T-cell (primary cell): ENCODE measurements at places on chromosomes 1 and 21. TPM values are rescaled to one million over a fixed set of nuclear protein-coding genes. Genes with fewer than 3 reads are reported as not detected.
A peak's percentile ranks its signal among the peaks of the same experiment; 100 is the strongest.

LCE2C gene
- not detected for total RNA-seq

OR10J1 gene
- total RNA-seq, result not detected

CELA3A gene
- not detected for total RNA-seq

AIM2 gene
- total RNA-seq, result 5.1 TPM

FMO5 gene
- total RNA-seq, result 0.95 TPM

LIN28A gene
- total RNA-seq, result 0.95 TPM

DNA sequence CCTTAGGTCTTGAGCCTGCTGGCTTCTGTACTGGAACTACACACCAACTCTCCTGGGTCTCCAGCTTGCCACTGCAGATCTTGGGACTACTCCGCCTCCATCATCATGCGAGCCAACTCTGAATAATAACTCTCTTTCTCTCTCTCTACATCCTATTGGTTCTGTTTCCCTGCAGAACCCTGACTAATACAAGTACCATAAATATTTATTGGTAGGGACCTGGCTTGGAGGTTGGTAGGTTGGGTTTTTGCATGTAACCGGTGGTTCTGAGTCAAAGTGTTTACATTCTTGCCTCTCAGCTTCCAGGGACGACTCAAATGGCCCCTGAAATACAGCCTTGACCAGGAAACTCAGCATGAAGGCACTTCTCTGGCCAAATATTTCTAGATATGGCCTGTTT lies 110.4 kb downstream of the KCND3 start:
- no peak overlapping the region for H3K27ac ChIP-seq
- no peaks in the 10 kb centered on the region for H3K4me1 ChIP-seq
- H3K27me3 ChIP-seq, result peaks cover 2% of the 10 kb centered on the region

DNA sequence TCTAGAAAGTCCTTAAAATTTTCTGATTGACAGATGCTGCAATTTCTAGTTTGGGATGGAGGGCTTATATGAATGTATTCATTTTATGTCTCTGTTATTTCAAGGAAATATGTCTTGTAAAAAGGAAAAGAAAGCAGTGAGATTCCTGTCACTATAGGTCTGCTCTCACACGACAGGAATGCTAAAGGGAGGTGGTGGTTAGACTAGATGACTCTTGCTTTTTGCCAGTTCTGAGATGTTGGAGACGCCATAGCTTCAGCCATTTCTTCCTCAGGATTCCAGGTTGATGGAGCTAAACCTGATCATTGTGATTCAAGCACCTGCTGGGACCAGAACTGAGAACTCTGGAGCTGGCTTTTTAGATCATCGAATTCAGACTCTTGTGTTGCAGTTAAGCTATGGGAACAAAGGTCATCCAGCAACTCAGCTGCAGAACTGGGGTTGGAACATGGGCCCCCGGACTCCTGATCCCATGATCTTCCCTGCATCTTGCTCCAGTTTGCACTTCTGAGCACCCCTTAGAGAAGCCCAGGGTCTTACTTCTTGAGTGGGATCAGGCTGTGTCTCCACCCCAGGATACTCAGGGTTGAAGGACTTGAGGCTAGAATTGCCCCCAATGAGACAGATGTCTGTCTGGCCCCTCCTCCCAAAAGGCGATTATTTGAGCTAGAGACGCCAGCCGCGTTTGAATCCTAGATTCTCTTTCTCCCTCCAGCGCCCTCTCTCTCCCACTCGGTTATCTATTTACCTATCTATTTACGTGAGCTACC lies 46.7 kb upstream of the FOXO6 start:
- no peak for DNase-seq

- no peak overlapping the region for H3K27ac ChIP-seq
- no peaks in the 10 kb centered on the region for H3K4me1 ChIP-seq
- H3K36me3 ChIP-seq, result no peaks in the 10 kb centered on the region
- no peak for DNase-seq
- no peaks in the 10 kb centered on the region for H3K27me3 ChIP-seq
Observed at GRCh38 chr1:219049501-219049900, 124.2 kb upstream of the LYPLAL1 start.

DNA sequence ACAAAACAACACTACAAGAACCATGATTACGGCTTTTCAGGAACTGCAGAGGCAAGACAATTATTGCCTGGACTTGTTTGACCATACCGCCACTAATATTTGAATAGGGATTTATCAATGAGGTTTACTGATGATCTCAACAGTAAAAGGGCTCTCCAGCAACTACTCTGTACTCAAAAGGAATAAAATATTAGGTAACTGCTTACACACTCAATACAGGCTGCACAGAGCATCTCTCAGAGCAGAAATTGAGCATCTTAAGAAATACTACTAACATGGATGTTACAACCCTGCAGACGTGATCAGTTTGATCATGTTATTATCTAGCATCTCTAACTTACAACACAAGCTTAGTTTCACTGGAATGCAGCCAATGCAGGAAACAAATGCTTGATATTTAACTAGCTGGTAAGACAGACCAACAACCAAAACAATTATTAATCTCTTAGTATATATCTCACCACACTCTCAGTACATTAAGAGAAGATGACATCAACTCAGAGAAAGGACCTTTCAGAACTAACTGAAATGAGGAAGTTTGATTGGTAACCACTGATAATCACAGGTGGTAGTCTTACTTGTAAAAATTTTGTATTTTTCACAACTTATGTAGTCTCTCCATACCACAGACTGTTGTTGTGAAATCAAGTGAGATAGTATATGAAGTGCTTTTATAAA lies 52.2 kb downstream of the PUM1 start:
- H3K27ac ChIP-seq, result no peak overlapping the region
- no peak overlapping the region for H3K4me3 ChIP-seq
- no peak for DNase-seq
- no peaks in the 10 kb centered on the region for H3K36me3 ChIP-seq
- peaks cover 36% of the 10 kb centered on the region for H3K4me1 ChIP-seq

DNA sequence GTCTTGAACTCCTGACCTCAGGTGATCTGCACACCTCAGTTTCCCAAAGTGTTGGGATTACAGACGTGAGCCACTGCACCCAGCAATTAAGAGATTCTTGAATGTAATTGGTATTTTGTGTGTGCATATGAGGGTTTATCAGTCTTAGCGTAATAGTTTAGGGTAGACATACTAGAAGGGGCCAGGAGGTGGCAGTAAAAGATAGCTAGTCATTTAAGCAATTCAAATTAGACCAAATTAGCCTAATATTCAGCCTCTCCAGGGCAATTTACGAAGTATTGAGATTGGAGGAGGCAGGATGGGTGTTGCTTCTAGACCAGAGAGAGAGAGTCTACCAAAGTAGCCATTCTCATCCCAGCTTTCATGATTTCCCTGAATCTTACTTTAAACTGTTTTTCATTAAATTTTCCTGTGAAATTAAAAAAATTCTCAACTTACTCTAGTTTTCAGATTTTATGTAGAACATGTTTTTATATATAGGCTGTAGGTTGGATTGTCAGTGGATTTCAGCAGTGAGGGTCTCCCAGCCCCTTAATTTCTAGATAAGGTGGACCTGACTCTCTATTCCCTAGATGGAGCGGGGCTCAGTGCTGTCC lies 119.7 kb downstream of the HHAT start:
- H3K4me3 ChIP-seq, result no peak overlapping the region
- H3K27ac ChIP-seq, result no peak overlapping the region
- no peaks in the 10 kb centered on the region for H3K36me3 ChIP-seq
- peaks cover 2% of the 10 kb centered on the region for H3K4me1 ChIP-seq
- no peaks in the 10 kb centered on the region for H3K27me3 ChIP-seq

- H3K4me1 ChIP-seq, result peaks cover 23% of the 10 kb centered on the region
- no peak overlapping the region for H3K27ac ChIP-seq
- DNase-seq, result no peak
- H3K27me3 ChIP-seq, result no peaks in the 10 kb centered on the region
Observed at GRCh38 chr1:74731399-74732052, 1.3 kb downstream of the CRYZ start.

DNA sequence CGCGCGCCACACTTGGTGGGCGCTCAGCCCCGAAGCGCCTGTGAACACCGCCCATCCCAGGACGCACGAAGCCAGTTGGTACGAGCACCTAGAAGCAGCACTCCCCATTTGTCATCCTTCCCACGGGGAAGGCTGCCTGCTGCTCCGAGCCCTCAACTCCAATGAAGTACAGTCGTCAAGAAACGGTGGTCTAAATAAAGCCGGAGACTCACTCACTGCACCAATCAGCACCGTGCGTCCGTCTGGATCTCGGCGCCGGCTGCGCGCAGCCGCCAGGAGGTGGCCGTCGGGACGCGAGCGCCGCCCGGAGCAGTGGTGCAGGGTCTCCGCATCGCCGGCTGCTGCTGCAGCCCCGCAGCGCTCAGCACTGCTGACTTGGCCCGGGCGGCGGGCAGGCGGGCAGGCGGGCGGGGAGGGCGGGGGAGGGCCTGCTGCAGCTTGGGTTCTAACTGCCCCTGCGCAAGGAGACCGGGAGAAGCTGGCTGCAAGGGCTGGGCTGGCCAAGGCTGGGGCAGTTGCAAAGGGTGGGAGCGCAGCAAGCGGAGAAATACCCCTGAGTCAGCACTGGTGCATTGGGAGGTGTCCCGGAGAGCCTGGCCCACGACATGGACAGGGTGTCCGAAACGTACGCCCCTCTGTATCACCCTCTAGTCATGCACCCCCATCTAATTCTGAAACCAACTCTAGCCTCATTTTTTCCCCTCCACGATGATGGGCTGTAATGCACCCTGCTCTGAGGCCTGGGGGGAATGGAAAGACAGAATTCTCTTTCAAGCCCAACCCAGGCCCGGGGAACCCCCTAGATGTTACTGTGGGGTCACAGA lies 35.8 kb upstream of the H6PD start:
- DNase-seq, result no peak
- H3K4me3 ChIP-seq, result peak overlapping the region; percentile 35
- H3K4me1 ChIP-seq, result peaks cover 34% of the 10 kb centered on the region
- H3K27ac ChIP-seq, result no peak overlapping the region
- peaks cover 79% of the 10 kb centered on the region for H3K27me3 ChIP-seq

GRCh38 chr1:203632941-203633340 lies 6.3 kb downstream of the ATP2B4 start:
- H3K27me3 ChIP-seq, result no peaks in the 10 kb centered on the region
- no peak overlapping the region for H3K4me3 ChIP-seq
- peaks cover 14% of the 10 kb centered on the region for H3K4me1 ChIP-seq
- H3K27ac ChIP-seq, result no peak overlapping the region
- no peak for DNase-seq
- H3K36me3 ChIP-seq, result peaks cover 27% of the 10 kb centered on the region

- peaks cover 5% of the 10 kb centered on the region for H3K27me3 ChIP-seq
- peaks cover 22% of the 10 kb centered on the region for H3K4me1 ChIP-seq
- no peaks in the 10 kb centered on the region for H3K36me3 ChIP-seq
Observed at GRCh38 chr1:41381692-41382479, 20.7 kb downstream of the FOXO6 start.

- H3K36me3 ChIP-seq, result no peaks in the 10 kb centered on the region
- peak overlapping the region; percentile 40 for H3K27ac ChIP-seq
- peak overlapping the region; percentile 68 for H3K4me3 ChIP-seq
- H3K27me3 ChIP-seq, result no peaks in the 10 kb centered on the region
Observed at GRCh38 chr1:58941471-58942289, 157.8 kb upstream of the JUN start.

DNA sequence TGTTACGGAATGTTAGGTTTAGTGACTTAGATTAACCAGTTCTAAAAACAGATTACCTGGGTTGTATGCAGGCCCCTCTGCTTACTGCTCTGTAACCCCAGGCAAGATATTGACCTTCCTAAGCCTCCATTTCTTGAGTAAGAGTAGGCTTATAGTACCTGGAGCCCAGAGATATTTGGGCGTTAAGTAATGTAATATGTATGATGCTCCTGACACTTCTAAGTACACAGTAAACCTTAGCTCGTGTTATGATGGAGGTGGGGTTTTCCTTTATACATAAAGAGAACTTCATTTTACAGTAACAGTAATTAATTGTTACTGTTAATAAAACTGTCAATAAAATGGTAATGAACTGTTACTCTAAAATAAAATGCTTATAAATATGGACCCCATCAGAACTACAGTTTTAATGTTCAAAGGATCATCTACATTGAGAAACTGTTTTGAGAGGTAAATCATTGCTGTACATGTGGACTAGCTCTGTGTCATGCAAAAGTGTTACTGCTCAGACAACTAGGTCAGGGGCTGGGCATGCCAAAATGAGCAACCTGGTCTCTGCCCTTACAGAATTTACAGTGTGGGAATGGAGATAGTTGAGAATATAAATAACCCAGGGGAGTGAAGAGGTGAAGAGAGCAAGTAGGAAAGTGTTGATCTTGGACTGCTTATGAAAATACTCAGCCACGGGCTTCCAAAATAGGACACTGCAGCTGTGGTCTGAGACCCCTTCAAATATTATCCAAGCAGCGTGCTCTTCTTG lies 26.6 kb downstream of the LRRC8C start:
- no peaks in the 10 kb centered on the region for H3K36me3 ChIP-seq
- H3K4me3 ChIP-seq, result no peak overlapping the region
- peak; percentile 2 for DNase-seq
- no peaks in the 10 kb centered on the region for H3K27me3 ChIP-seq
- H3K27ac ChIP-seq, result peak overlapping the region; percentile 69
- peaks cover 48% of the 10 kb centered on the region for H3K4me1 ChIP-seq

- H3K4me3 ChIP-seq, result no peak overlapping the region
- no peaks in the 10 kb centered on the region for H3K27me3 ChIP-seq
- H3K4me1 ChIP-seq, result no peaks in the 10 kb centered on the region
- DNase-seq, result no peak
Observed at GRCh38 chr1:221696718-221697461, 45.0 kb downstream of the DUSP10 start.
